Mucosa of gallbladder (tissue), 1 donor: ENCODE measurements at places on chromosomes 7 and 10.
A peak's percentile ranks its signal among the peaks of the same experiment; 100 is the strongest.

- no peak for DNase-seq
Observed at GRCh38 chr7:103929901-103930311, 59.6 kb downstream of the RELN start.

- DNase-seq = peak; percentile 8
Observed at GRCh38 chr10:131647789-131648188, 253.0 kb upstream of the PPP2R2D start.

DNA sequence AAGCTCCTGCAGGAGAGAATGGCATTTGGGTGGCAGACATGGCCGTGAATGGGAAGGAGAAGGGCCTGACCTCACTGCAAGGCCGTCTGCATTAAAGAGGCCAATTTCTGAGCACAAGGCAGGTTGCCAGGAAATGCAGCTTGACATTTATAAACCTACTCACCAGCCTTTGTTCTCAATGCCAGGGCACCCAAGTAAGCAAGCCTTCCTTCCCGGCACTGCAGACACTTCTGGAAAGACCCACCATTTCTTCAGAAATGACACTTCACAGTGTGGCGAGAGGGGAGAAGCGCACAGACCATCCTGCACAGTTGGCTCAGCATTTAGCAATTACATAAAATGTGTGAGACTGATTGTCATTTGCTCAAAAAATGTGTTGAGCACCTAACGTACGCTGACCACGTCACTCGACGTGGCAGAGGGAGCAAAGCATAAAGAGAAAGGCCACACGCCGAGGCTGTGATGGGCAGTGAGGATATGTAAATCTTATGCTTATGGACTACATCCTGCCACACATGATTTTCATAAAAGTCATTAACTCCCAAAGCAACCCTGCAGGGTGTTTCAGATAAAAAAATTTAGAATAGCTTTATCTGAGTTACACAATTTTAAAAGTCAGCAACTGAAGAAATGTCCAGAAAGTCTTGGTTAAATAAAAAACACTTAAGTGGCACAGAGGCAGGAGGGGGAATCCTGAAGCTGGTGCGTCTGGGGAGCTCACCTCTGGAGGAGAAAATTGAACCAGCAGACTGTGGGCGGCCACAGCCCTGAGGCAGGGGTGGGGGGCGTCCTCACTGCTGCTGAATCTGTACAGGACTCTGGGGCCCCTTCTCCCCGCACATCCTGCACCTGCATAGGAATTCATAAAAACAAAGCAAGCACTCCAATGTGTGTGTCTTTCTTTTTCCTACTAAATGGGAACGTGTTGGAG lies 543.8 kb downstream of the PTPRN2 start:
- no peak for DNase-seq

GRCh38 chr7:16838891-16839290 lies 34.1 kb upstream of the AGR2 start:
- DNase-seq = no peak

GRCh38 chr10:44010873-44011602 lies 362.4 kb upstream of the ZNF32 start:
- no peak for DNase-seq
